ENCODE measurements at places on chromosomes 6 and 20. TPM values are rescaled to one million over a fixed set of nuclear protein-coding genes. Genes with fewer than 3 reads are reported as not detected.

GRCh38 chr6:3625149-3625979 lies 126.1 kb downstream of the PXDC1 start:
- H3K36me3 ChIP-seq, result no peaks in the 10 kb centered on the region
- H3K27ac ChIP-seq, result no peak overlapping the region
- no peak overlapping the region for H3K4me3 ChIP-seq
- H3K4me1 ChIP-seq, result no peaks in the 10 kb centered on the region
- no peak for DNase-seq

The VWA7 gene
- total RNA-seq, result 8.9 TPM

- peaks cover 3% of the 10 kb centered on the region for H3K4me1 ChIP-seq
- H3K27ac ChIP-seq, result no peak overlapping the region
- H3K36me3 ChIP-seq, result no peaks in the 10 kb centered on the region
- no peaks in the 10 kb centered on the region for H3K27me3 ChIP-seq
- H3K4me3 ChIP-seq, result no peak overlapping the region
- DNase-seq, result peak; percentile 94
These were observed 27.6 kb upstream of the SRF start for GRCh38 chr6:43143235-43144128.

DNA sequence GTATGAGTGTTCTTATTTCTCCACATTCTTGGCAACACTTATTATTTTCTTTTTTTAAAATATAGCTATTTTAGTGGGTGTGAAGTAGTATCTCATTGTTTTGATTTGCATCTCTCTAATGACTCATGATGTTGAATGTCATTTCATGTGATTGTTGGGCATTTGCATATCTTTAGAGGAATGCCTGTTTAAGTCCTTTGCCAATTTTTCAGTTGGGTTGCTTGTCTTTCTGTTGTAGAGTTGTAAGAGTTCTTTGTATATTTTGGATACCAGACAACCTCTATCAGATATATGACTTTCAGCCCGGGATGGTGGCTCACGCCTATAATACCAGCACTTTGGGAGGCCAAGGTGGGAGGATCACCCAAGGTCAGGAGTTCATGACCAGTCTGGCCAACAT lies 5.1 kb upstream of the POPDC3 start:
- no peaks in the 10 kb centered on the region for H3K4me1 ChIP-seq
- H3K36me3 ChIP-seq, result no peaks in the 10 kb centered on the region
- H3K27me3 ChIP-seq, result no peaks in the 10 kb centered on the region
- no peak overlapping the region for H3K27ac ChIP-seq
- H3K4me3 ChIP-seq, result no peak overlapping the region

GRCh38 chr6:27428966-27429365 lies 40.4 kb downstream of the ZNF391 start:
- H3K27ac ChIP-seq, result no peak overlapping the region
- H3K4me1 ChIP-seq, result no peaks in the 10 kb centered on the region
- no peaks in the 10 kb centered on the region for H3K27me3 ChIP-seq

The HLA-DRB5 gene
- not detected for total RNA-seq

Data from thyroid gland (tissue), 4 donors.